ENCODE measurements at places on chromosomes 5 and 9. TPM values are rescaled to one million over a fixed set of nuclear protein-coding genes. Genes with fewer than 3 reads are reported as not detected.

DNA sequence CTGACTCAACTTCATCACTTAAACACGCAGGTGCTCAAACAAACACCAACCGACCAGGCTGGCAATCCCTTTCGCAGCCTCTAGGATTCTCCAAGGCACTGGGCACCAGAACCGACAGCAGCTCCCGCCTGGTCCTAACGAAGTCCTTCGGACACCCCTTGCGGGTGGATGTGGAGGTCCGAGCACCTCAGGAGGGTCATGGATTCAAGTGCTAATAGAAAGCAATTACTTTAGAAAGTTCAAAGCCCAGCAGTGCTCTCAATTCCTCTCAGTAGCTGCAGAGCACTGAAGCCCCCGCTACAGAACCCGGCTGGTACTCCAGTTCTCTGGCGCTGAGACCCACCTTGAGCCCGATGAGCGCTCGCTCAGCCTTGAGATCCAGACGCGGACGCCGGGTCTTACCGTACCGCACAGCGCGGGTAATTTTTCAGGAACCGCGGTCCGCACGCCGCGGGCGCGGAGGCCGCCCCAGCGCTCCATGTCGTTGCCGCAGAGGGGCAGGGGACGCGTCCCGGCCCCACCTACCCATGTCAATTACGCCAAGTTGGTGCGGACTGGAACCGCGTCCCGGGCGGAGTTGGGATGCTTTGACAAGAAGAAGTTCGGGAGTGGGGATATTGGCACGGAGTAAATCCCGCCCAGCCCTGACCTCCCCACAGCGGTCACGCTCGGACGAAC lies 638 bp downstream of the MARCHF3 start:
- no peak for DNase-seq

Gene HIGD2A
- 116 TPM for total RNA-seq

Gene SPAG8
- total RNA-seq = 3.1 TPM

GRCh38 chr9:38027714-38028113 lies 41.3 kb downstream of the SHB start:
- DNase-seq = no peak

DNA sequence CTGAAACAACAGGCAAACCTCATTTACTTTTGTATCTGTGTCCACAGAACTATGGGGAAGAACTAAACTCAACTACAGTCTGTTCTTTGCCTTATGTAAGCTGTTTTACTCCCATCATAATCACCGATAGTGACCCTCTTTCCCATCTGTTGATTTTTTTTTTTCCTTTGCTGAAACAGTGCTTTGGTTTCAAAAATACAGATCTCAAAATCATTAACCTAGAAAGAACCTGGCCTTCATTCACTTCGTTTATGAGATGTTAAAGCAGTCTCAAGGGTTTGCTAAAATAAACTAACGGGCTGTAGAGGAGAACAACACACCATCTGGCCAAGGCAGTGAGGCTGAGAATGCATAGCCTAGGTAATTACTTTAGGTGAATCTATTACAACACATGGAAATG lies 706.6 kb upstream of the ZNF608 start:
- no peak for DNase-seq

DNA sequence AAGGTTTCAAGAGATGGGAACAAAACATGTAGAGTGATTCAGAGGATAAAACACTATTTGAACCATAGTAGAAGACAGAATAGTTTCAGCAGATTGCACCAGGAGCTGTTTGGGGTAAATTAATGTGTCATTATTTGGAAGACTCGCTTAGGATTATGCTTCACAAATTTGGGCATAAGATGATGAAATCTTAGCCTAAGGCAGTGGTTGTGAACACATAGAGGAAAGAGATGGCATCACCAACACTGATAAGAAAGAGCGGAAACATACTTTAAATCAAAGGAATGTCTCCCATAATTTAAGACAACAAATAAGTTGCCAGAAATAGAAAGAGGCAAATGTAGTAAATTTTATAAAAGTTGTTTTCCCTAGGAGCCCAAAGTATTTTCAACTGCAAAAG lies 66.1 kb upstream of the TBCA start:
- DNase-seq = no peak

- DNase-seq = no peak
Observed at GRCh38 chr5:164394686-164395194, 889.3 kb downstream of the MAT2B start.

Gene SPARC
- 152 TPM for total RNA-seq

- DNase-seq = no peak
Observed at GRCh38 chr5:60794691-60795090, 49.4 kb downstream of the ELOVL7 start.

DNA sequence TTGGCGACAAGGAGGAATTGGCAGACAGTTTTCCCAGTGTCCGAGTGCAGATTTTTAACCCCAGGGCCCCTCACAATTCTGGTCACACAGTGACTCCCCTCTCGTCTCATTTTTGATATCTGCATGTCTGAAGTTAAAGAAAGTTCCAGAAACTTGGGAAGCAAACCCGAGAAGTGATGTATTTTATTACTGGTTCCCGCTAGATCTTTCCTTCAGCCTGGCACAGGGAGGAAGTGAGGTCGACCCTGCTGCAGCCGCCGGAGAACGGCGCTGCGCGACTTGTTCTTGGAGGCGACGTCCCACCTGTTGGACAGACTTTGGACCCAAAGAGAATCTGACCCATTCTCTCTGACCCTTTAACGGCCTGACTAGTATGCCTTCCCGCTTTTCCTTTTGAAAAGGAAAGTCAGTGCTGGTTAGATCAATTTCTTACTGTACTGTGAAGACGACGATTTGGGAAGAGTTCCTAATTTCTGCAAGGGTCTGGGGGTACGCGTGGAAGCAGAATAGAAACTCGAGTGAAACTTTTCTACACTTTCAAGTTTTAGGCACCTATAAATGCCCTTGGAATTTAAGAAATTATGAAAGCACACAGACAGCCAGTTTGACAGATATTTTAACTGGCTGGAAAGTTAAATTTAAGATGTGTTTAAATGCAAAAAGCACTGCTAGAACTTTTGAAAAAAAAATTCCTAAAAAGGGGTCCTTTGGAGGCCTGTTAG lies 744 bp downstream of the OTULIN start:
- peak; percentile 34 for DNase-seq

Gene PCDH12
- 3.4 TPM for total RNA-seq

GRCh38 chr5:176415240-176415951 lies 943 bp downstream of the CLTB start:
- no peak for DNase-seq

- no peak for DNase-seq
Observed at GRCh38 chr5:55657443-55657842, 54.7 kb downstream of the SLC38A9 start.

GRCh38 chr9:29044959-29045358 lies 1471.7 kb upstream of the C9orf72 start:
- DNase-seq = no peak

DNA sequence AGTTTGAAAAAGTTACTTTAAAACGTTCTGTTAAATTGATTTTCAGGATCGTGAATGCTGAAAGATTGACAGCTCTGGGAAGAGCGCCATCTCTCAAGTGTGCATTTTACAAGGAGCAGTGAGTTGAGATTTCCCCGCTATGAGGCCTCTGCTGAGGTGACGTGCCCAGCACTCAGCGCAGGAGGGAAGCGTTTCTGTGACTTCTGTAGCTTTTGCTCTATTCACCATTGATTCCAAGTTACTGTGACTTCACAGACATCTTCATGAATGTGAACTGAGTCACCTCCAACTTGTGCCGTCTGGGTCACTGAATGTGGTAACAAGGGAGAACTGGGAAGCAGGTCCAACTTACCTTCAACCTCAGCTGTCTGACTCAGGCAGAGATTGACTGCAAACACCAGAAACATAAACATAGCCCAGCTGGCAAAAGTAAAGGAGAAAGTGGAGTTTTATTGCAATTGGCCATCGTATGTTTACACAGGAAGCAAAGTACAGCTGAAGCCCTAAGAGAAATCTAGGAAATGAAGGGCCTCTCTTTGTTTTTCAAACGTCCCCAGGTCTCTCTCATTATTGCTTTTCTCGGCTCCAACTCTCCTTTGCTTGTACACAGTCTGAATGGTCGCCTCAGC lies 428.8 kb upstream of the CLINT1 start:
- DNase-seq = no peak

DNA sequence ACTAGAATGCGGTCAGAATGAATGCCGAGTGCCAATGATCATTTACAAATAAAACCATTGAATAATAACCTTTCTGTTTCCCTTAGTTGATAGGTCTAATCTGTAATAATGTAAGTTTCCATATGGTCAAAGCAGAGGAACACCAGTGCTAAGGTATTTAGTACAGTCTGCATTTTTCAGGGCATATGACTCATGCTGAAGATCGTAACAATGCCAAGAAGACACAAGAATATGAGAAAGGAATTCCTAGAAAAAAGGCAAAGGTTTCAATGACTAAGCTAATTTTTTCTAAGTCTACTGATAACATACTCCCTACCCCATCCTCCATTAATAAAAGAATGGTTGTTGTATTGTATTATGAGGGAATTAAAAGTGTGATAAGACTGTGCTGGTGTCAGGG lies 2.8 kb downstream of the OR1L8 start:
- DNase-seq = no peak

DNA sequence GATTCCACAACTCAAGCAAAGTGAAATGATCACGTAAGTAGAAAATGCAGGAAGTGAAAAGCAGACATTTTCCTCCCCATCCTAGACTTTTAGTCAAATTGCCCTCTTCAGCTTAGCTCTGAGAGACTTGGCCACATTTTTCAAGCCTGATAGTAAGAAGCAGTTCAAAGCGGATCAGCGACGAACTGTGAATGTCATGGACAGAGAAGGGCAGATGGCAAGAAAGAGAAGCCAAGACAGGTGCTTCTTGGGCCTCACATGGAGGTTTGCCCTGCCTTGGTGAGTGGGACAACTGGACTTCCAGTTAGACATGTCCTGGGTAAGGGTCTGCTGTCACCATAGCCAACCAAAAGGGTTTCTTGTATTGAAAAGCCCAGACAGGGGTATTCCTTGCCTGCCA lies 291.5 kb downstream of the MED10 start:
- DNase-seq = no peak

DNA sequence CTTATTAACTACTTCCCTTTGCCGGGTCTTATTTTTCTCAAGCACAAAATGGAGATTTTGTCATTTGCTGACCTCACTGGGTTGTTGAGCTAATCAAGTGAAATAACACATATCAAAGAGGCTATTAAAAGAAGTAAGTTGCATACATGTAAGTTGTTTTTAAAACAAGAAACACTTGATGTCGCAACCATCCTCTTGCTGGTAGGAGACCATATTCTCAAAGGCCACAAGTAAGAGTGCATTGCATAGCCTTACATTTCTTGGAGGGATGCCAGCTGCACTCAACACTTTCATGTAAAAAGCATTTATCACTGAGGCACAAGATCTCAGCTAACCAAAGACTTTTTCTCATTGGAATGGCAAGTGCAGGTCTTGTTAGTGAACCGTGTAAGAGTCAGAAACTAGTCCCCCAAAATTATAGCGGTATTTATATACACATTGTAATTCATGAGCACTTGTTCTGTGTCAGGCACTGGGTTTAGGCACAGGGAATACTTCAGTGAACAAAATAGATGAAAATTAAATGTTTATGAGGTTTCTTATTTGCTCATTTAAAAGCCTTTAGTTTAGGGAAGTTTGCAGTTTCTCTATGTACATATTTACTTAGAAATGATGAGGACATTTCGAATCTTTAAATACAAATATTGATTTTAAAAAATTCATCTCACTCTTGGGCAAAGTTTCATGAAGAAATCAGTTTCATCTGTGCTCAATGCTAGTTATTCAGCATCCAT lies 72.0 kb downstream of the ZFAND5 start:
- no peak for DNase-seq

GRCh38 chr9:137742698-137743097 lies 123.9 kb downstream of the EHMT1 start:
- no peak for DNase-seq

DNA sequence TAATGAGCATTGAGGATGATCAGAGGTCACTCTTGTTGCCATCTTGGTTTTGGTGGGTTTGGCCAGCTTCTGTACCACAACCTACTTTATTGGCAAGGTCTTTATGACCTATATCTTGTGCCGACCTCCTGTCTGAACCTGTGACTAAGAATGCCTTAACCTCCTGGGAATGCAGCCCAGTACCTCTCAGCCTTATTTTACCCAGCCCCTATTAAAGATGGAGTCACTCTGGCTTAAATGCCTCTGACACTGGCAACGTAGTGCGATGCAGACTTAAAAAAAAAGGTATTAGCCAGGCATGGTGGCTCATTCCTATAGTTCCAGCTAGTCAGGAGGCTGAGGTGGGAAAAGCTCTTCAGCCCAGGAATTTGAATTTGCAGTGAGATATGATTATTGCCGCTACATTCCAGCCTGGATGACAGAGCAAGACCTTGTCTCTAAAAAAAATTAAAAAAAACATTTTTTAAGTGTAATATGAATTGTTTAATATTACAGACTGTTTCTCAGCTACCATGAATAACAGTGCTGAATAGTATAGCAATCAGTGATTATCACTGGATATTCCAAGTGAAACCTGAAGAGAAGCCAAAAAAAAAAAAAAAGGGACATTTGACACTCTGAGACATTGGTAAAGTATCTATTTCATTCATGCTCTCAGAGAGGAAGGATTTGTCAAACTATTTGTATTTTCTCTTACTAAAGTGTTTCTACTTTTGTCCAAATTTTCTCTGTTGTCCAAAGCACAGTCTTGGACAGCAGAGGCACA lies 18.3 kb upstream of the STOM start:
- no peak for DNase-seq

- no peak for DNase-seq
Observed at GRCh38 chr5:78102500-78102899, 192.0 kb downstream of the AP3B1 start.

Gene NR5A1
- 0.52 TPM for total RNA-seq

GRCh38 chr5:142246258-142246657 lies 78.6 kb downstream of the SPRY4 start:
- no peak for DNase-seq

- no peak for DNase-seq
Observed at GRCh38 chr9:18893046-18893445, 140.0 kb downstream of the SAXO1 start.

DNA sequence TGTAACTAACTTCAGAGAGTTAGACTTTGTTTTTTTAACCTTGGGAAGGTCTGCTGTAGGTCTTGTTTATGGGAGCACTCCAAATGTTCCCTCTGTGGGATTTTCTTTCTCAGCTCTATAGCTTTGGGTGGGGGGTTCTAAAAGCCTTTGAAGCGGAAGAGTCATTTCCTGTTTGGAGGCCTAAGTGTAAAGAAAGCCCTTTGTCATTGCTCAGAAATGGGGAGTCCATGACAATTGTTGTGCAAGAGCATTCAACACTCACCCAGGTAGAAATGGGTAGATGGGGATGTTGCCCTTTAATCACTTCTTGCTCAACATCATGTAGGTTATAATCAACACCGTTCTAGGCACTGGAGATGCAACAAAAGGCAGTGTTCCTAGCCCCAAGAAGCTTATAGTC lies 30.3 kb upstream of the MAST4 start:
- DNase-seq = peak; percentile 43

DNA sequence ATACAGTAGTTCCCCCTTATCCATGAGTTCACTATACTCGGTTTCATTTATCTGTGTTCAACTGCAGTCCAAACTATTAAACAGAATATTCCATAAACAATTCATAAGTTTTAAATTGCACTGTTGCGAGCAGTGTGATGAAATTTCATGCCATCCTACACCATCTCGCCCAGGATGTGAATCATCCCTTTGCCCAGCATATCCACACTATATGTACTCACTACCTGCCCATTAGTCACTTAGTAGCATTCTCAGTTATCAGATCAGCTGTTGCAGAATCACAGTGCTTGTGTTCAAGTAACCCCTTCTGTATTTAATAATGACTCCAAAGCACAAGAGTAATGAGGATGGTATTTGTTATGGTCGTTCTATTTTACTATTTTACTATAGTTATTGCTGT lies 51.5 kb downstream of the SHOC1 start:
- no peak for DNase-seq

Data from thymus (tissue), 14 donors.